Right ventricle myocardium inferior (tissue), 1 donor: ENCODE measurements at places on chromosomes 12 and 14.

- DNase-seq: no peak
These were observed at the start of gene KLRC1 for GRCh38 chr12:10453156-10453555. Gene KLRC1, minus strand, starts transcription at chr12:10453377. Its CDS starts 2,221 bp downstream, at chr12:10451156.

DNA sequence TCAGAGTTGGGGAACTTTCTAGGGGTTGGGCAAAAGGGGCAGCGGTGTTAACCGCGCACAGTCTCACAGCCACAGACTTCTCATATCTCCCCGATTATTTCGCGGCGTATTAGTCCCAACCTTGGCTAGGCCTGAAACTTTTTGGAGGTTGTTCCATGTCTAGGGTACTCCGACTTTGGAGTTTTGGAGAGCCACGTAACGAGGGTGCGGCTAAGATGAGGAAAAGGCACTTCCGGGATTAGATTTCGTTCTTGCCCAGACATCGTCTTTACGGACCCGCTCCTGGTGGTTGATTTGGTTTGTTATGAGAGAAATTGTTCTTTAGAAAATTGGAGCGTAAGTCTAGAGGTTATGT lies 513 bp downstream of the CCNK start:
- DNase-seq: no peak

DNA sequence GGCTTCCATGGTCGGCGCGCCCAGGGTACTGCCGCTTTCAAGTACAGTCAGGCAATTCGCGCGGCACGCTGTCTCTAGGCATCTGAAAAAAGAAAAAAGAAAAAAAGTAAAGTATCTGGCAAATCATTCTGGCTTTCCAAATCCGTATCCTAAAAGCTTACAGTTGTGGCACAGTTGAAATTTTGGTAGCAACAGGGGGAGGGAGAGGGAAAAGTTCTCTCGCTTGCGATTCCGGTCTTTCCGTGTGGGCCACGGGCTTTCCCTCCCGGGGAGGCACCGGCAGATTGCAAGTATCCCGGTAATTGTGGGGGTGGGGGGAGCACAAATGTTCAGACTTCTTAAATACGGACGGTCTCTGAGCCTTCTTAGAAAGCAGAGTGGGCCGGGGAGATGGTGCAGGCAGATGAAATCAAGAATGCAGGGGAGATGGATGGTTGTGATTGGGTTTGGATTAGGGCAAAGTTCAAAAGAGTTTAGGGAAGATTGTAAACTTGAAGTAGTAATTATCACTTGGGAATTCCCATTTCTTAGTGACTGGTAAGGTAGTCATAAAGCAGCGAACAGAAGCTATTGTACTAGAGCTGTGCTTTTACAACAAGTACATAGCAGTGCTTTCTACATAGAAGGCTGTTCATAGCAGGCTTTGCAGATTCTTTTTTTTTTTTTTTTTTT lies 1.2 kb downstream of the SOCS2 start:
- DNase-seq: no peak

GRCh38 chr12:90281154-90281868 lies 572.7 kb upstream of the ATP2B1 start:
- DNase-seq: no peak

DNA sequence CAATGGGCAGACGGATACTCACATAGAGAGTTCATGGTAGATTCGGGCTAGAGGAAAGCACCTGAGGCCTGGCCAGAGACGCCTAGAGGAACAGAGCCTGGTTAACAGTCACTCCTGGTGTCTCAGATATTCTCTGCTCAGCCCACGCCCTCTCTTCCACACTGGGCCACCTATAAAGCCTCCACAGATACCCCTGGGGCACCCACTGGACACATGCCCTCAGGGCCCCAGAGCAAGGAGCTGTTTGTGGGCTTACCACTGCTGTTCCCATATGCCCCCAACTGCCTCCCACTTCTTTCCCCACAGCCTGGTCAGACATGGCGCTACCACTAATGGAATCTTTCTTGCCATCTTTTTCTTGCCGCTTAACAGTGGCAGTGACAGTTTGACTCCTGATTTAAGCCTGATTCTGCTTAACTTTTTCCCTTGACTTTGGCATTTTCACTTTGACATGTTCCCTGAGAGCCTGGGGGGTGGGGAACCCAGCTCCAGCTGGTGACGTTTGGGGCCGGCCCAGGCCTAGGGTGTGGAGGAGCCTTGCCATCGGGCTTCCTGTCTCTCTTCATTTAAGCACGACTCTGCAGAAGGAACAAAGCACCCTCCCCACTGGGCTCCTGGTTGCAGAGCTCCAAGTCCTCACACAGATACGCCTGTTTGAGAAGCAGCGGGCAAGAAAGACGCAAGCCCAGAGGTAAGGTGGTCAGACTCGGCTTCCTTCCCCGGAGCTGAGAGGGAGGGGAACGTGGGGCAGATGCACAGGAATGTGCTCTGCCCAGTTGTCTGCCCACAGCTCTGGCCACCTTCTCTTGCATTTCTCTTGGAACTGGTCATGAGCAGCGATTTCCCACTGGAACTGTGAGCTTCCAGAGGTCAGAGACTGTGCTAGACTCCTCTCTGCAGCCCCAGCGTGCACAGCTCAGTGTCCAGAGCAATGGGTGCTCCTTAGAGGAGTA lies at the start of gene CD4:
Gene CD4 (plus strand): TSS at position 557 of the 953 bp plus-strand sequence. CDS start 10,611 bp downstream, outside the sequence.
- DNase-seq: peak; percentile 87

DNA sequence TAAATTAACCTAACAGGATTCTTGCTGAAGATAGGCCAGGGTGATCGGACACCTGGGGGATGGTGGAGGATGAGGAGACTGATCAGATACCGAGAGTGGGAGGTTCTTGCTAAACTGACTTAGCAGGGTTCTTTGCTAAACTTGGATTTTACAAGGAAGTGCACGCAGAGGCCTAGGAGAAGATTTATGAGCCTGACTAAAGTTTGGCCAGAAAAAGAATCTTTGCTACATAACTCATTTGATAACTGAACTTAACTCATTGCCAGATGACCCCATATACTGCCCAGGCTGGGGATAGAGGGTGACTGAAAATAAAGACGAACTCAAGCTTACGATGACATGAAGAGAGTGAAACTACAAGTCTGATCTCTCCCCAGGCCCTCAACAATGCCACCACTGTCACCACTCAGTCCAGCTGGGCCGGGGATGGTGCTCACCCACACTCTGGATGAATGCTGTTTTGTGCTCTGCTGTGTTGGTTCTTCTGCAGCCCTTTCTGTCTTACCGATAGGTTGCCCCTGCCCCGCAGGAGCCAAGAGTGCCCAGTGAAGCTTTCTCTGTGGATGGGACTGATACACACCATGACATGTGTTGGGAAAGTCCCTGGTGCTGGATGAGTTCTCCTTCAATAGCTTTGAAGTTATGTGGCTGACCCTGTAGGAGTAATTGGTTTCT lies 29.0 kb downstream of the PPFIBP1 start:
- no peak for DNase-seq

DNA sequence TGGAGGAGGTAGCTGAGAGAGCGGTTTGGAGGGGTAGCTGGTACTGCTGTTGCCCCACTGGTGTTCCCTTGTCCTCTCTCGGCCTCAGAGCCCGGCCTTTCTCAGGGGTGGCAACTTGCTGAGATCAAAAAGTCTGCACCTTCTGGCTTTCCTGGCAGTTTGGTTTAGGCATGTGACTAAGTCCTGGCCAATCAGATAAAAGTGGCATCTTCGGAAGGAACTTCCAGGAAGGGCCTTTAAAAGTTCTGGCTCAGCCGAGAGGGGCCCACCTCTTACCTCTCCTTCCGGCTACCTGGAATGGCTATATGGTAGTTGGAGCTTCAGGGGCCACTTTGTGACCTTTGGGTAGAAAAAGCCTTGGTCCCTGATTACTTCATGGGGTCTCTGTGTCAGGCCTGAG lies 152.6 kb downstream of the GLT1D1 start:
- DNase-seq: no peak

- no peak for DNase-seq
These were observed 143.6 kb downstream of the CPNE8 start for GRCh38 chr12:38761636-38762342.
